Left cardiac atrium (tissue), 4 donors: ENCODE measurements at places on chromosomes 1 and 21. TPM values are rescaled to one million over a fixed set of nuclear protein-coding genes. Genes with fewer than 3 reads are reported as not detected.

- no peak for DNase-seq
These were observed 3.9 kb upstream of the FAM78B start for GRCh38 chr1:166170726-166171125.

GRCh38 chr21:29870814-29871213, 69.0 kb downstream of the GRIK1 start:
- no peak for DNase-seq

DNA sequence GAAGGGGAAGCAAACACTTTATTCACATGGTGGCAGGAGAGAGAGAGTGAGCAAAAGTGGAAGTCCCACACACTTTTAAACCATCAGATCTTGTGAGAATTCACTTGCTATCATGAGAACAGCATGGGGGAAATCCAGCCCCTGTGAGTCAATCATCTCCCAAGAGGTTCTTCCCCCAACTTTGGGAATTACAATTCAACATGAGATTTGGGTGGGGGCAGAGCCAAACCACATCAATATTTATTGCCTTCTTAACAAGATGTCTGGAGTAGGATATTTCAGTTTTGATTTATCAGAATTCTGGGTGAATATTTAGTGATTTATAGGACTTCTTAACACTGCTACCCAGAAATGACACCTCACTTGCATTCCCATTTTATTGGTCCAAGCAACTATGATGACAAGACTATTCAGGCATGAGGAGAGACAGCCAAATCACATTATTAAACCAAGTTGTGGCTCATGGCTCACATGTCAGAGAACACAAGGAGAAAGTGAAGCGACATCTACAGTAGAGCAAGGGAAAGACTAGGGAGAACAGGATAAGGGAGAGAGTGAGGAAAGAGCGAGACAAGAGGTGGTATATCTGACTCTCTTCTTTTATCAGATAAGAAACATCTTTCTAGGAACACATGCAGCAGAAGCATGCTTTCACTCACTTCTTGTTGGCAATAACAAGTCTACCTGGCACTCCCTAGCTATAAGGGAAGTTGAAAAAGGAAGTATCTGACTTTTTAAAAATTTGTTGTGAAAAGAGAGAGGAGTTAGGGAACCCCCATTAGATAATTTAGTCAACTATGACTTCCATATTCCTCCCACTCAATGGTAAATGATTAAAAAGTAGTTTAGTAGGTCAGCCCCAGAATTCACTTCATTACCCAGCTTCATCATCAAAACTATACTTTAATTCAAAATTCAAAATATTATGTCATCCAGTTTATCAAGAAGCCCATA, 36.6 kb upstream of the PTPRC start:
- no peak for DNase-seq

CFHR4 gene
- not detected for total RNA-seq
